ENCODE measurements at places on chromosomes 7 and 10. TPM values are rescaled to one million over a fixed set of nuclear protein-coding genes. Genes with fewer than 3 reads are reported as not detected.

Gene ADCY1
- total RNA-seq: 51.9 TPM

Gene PLAC9
- total RNA-seq: not detected

Gene NKX2-3
- total RNA-seq: not detected

Gene SAP25
- total RNA-seq: 8.0 TPM

Gene MYL10
- total RNA-seq: not detected

Gene GOLGA7B
- total RNA-seq: 21.5 TPM

Gene PDE1C
- total RNA-seq: 3.3 TPM

Gene ZNF117
- total RNA-seq: 34.0 TPM

Gene PON3
- total RNA-seq: not detected

Gene CUZD1
- 2.4 TPM for total RNA-seq

Gene SLC39A12
- not detected for total RNA-seq

Gene PTF1A
- total RNA-seq: not detected

Gene IRF5
- not detected for total RNA-seq

Gene SPDYE1
- total RNA-seq: not detected

Gene SLC29A4
- 30.5 TPM for total RNA-seq

Gene FZD1
- 4.9 TPM for total RNA-seq

Gene PKD2L1
- 0.44 TPM for total RNA-seq

Gene SLC26A4
- 0.34 TPM for total RNA-seq

Gene HHEX
- not detected for total RNA-seq

Gene MRC1
- 7.9 TPM for total RNA-seq

Data from glutamatergic neuron (in vitro differentiated cells).